ENCODE measurements at places on chromosomes 2 and 18.

DNA sequence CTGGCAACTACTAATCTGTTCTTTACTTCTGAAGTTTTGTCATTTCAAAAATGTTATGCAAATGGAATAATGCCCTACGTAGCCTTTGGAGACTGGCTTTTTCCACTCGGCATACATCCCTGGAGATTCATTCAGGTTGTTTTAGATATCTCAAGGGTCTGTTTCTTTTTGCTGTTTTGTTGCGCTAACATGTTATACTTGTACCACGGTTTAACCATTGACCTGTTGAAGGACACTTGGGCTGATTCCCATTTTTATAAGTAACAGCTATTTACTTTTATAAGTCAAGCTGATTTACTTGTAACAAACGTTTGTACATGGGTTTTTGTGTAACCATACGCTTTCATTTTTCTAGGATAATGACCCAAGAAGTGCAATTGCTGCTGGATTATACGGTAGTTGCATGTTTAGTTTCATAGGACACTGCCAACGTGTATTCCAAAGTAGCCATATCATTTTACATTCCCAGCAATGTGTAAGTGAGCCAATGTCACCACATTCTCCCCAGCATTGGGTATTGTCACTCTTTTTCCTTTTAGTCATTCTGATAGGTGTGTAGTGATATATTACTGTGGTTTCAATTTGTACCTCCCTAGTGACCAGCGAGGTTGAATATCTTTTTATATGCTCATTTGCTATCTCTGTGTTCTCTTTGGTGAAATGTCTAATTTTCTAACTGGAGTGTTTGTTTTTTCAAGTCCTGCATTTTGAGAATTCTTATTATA, 36.5 kb upstream of the STAT4 start:
- DNase-seq = no peak

DNA sequence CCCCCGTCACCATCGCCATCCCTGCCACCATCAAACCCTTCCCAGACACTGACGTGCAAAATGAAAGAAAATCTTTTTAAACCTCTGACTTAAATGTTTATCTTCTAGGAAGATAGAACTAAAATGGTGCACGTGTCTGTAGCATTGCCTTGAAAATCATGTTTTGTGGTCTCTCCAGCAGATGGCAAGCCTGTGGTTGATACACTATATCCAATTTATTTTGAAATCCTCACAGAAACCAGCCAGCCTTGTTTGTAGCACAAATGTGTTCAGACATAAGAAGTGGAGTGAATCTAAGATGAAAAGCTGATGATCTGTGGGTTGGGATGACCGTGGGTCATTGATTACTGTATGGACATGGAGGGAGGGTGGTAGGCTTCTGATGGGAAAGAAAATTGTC, 436.2 kb upstream of the SMIM21 start:
- DNase-seq = no peak

- no peak for DNase-seq
These were observed 10.2 kb upstream of the LIMS2 start for GRCh38 chr2:127685410-127686080.

GRCh38 chr2:33104052-33104623, 157.4 kb downstream of the LTBP1 start:
- DNase-seq = no peak

DNA sequence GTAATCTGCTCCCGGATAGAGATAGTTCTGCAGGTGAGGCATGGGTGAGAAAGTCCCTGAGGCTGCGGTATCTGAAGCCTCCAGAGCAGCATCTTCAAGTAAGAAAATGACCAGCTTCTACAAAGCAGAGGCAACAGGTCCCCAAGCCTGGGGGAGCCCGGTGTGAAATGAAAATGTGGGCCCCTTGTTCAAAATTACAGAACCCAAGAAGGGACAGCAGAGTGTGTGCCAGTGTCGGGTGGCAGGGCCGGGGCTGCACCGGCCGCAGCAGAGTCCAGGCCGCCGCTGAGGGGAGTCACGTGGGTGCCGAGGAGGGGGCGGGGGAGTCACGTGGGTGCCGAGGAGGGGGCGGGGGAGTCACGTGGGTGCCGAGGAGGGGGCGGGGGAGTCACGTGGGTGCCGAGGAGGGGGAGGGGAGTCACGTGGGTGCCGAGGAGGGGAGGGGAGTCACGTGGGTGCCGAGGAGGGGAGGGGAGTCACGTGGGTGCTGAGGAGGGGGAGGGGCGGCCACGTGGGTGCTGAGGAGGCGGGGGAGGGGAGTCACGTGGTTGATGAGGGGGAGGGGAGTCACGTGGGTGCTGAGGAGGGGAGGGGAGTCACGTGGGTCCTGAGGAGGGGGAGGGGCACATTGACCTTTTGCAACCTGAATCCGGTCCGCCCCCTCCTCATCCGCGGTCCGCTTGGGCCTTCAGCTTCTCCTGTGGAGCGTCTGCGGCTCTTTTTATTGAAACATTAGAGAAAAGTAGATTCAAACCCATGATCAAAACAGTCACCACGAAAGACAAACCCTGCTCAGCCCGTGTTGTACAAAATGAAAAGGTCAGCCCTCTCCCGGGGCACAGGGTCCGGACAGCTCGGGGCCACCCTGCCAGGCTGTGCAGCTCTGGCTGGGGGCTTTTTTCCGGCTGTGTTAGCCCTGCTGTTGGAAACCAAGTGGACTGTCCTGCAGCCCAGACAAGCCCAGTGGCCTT, 10.4 kb downstream of the COLEC11 start:
- no peak for DNase-seq

DNA sequence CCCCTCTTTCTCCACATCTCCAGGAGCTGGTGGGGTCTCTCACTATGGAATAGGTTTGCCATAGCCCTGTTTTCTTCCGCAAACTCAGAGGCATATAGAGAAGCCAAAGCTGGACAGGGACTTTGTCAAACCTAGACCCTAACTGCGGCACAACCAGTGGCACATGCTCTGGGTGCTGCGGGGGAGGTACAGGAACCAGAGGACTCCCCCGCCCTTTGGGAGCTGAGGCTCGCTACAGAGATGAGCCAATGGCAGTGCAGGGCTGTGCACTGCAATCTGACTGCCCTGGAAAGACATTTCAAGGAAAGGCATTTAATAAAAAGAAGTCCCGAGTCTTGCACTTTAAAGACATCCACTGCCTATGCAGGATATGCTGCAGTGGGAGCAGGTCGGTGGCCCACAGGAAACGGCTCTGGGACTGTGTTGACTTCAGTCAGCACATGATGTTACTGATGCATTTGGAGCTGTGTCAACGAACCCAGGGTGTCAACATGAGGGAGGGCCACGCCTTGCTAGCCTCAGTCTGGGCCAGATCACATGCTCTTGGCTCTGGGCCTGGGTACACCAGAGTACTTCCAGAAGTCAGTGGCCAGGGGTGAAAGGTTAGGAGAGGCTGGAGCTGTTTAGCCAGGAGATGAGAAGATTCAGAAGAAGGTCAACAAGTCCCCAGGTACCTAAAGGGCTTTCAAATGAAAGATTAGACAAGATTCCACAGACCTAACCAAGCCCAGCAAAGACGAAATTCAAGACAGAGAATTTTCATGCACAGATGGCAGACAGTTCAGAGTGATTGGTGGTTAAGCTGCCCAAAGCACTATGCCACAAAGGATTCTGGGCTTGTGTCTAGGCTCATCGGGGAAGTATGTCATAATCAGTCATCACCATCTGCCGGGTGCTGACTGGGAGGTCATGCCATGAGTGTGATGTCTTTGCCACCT, 8.2 kb downstream of the SLC35F6 start:
- DNase-seq = no peak

DNA sequence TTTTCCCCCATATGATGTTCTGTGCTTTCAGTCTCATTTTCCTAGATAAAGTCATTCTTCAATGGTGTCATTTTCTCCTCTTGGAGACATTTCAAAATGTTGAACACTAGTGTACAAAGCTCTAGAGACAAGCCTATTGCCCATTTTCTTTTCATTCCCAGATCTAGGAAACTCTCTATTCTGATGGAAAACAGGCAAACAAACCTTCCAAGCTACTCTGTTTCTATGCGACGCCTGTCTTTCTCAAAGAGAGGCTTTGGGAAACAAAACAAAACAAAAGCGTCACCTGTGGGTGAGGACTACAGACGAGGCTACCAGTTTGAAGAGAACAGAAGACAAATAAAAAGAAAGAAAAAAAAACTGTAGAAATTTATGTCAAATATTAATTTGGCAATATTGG, 311.0 kb downstream of the CBLN2 start:
- no peak for DNase-seq

DNA sequence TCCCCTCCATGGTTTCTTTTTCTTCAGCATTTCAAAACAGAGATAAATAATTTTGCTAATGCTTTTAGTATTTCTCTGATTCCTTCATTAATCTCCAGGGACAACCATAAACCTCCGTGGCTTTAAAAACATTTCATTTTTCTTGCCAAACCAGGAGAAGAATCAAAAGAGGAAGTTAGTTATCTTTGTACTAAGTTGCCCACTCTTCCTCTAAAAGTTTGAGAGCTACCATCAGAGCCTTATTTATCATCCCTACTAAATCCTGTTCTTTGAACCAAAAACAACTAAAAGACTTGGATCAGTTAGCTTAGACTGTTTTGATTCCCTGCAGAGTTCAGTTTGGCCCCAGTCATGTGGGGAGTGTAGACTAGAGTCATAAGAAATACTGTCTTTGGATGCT, 208.4 kb downstream of the SETBP1 start:
- DNase-seq = no peak

- no peak for DNase-seq
These were observed 112.8 kb upstream of the SCN1A start for GRCh38 chr2:166240387-166241313.

GRCh38 chr2:118340103-118340502, 251.8 kb downstream of the INSIG2 start:
- no peak for DNase-seq

GRCh38 chr2:206556357-206556949, 85.8 kb upstream of the FAM237A start:
- DNase-seq = no peak

- DNase-seq = no peak
These were observed 3.6 kb downstream of the COL5A2 start for GRCh38 chr2:189175869-189176433.
